ENCODE measurements at places on chromosomes 4 and X.
A peak's percentile ranks its signal among the peaks of the same experiment; 100 is the strongest.

- DNase-seq = no peak
Observed at GRCh38 chr4:150150629-150151062, 72.4 kb downstream of the DCLK2 start.

DNA sequence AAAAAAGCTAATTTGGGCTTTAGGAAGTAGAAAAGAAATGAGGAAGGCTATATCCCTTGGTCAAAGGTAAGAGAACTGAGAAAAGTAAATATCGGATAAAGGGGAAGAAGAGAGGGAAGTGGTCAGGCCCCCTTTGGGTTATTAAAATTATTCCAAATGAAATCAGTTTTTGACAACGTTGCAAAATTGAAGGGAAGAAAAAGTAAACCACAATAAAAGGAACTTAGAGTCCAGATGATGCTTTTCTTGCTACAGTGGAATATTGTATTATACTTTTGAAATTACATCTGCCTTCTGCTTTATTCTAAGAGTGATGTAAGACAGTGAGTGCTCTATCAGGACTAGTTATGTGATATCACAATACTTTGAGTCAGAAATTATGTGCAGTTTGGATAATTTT is 59.4 kb upstream of the RBPJ start:
- DNase-seq = no peak

DNA sequence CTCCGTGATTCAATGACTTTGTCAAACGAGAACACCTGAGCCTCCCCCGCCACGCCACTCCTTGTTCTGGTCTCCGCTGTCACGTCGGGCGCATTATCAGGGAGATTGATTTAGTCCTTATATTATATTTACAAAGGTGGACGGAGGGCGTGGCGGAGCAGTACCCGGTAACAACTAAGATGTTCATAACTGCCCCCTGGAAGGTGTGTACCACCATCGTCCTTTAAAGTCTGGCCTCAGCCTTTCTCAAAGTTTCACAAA is 284.2 kb downstream of the PACRGL start:
- DNase-seq = no peak

DNA sequence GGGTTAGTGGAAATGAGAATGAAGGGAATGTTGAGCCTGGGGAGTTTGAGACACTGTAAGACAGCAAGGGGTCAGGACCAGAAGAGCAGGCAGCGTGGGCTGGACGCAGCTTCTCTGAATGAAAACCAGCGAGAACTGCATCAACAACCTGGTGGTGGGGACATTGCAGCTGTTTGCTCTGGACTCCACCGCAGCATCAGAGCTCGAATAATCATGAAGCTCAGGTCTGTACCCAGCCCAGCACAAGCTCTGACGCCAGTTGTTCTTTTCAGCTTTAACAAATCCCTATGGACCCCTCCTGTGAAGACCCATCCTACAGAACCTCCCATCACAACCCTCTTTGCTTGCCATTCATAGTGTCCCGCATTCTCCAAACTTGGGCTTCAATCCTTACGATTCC is 106.8 kb upstream of the PNPLA4 start:
- no peak for DNase-seq

- DNase-seq = no peak
Observed at GRCh38 chr4:32087211-32087610, 1367.0 kb downstream of the PCDH7 start.

DNA sequence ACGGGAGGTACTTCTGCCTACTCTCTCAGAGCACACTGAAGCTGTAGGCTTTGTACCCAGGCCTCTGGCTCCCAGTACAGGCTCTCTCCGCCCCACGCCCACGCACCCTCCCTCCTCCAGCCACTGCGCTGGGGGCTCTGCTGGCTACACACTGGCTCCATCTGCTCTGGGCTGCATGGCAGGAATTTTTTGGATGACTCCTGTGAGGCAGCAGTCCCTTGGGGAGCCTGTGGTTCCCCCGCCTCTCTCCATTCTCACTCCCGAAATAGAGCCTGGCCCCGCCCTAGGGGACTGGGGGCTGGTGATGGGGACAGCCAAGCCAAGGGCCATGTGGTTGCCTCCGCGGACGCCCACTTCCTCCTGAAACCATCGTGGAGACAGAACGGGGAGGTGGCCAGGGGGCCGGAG is 58.1 kb upstream of the ADRA2C start:
- DNase-seq = no peak

DNA sequence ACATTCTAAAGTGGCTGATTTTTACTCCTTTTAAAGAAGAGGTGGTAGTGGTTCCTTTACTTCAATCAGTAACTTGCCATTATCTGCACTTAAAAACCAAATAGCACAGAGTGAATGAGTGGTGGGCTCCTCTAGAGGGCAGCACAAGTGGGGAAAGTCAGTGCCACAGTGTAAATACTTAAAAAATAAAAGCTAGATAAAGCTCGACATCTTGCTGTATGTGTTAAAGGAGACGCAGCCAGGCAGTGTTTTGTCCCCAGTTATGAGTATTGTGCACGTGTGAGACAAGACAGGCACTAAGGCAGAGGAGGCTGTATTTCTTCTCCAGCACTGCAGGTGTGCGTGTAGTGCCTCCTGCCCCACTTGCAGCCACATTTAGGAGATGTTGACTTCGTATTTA is 24.6 kb downstream of the NAP1L5 start:
- DNase-seq = no peak

DNA sequence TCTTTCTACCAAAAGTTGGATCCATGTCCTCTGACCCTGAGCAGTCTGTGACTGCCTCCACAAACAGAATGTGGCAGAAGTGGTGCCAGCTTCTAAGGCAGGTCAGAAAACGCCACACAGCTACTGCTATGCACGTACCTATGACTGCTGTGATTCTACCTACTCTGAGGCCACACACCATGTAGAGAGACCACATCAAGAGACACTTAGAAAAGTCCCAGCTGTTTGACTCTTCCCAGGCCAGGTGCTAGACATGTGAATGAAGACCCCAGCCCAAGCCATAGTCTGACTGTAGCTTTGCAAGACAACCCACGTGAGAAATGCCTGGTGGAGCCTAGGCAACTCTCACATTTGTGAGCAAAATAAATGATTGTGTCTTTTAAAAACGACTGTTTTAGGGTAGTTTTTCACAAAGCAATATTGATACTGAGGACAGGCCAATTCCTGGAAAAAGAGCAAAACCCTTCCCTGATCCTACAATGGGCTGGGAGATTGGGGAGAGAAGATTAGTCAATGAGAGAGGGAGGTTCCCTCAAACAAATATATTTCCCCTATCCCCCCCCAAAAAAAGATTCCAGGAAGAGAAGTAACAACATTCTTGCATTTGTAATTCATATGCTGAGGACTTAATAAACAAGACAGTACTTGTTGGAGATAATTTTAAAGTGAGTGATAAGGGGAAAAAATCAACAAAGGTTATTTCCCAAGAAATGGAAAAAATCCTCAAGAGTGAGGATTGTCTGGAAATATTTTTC is 33.3 kb downstream of the FRYL start:
- DNase-seq = no peak

- DNase-seq = no peak
Observed at GRCh38 chr4:83216959-83217683, 67.5 kb downstream of the COQ2 start.

- DNase-seq = no peak
Observed at GRCh38 chr4:188987011-188987410, 847.8 kb downstream of the TRIML1 start.

GRCh38 chrX:66001596-66001995 is 38.3 kb downstream of the VSIG4 start:
- DNase-seq = no peak

DNA sequence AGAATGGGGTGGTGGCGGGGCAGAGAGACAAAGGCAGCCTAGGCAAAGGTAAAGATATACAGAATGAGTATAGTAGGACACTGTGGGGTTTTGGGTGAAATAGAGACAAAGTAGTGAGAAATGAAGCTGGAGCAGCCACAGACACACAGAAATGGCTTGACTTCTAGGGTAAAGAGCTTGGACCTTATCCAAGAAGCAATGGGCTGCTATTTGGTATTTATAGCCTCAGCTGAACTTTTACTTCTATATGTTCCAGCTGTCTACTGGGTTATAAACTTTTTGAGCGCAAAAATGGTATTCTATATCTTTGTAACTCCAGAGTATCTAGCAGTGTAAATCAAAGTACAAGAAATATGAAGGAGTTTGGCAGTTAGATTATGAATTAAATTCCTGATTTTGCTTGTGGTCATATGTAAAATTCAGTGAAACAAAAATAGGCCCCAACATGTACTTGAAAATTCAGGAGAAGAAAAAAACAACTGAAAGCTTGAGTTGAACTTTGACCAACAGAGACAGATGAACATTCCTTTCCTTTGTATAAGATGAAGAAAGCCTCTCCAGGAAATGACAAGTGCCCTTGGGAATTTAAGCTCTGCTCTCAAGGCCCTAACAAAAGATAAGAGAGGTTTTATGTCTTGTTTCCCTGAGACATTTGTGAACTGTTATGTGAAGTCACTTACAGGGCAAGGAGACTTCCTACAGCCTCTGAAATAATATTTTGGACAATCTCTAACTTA is 354.1 kb downstream of the CHIC1 start:
- DNase-seq = no peak

DNA sequence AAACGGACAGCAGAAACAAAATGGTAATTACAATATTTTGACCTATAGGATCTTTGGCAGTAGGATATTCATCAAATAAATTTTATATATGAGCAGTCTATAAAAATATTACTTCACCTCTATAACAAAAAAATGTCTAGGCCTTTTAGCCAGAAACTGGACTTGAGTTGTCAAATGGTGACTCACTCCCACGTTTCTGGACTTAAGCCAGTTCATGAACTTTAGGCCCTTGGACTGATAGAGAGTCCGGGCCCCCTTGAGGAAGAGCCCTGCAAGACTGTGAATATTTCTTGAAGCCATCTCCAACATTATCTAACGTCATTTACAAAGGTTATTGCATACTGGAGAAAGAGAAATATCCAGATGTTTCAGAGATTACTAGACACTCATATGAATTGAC is 106.8 kb upstream of the FAM47A start:
- DNase-seq = no peak

DNA sequence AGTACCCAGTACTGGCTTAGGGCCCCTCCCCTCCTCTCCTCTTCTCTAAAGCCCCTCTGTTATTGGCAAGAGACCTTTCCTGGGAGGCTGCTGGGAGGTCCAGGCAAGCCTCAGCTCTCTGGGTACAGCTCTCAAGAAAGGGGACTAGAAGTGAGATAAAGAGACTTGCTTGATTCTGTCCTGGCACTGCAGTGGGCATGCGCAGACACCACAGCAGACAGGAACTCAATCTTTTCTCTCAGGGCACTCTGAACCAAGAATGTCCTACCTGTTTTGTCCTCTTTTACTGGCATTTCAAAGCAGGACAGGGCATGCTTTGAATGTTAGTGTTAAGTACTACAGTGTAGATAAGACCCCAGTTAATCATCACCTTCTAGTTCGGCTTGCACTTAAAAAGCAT is 74.9 kb downstream of the NYX start:
- DNase-seq = no peak

DNA sequence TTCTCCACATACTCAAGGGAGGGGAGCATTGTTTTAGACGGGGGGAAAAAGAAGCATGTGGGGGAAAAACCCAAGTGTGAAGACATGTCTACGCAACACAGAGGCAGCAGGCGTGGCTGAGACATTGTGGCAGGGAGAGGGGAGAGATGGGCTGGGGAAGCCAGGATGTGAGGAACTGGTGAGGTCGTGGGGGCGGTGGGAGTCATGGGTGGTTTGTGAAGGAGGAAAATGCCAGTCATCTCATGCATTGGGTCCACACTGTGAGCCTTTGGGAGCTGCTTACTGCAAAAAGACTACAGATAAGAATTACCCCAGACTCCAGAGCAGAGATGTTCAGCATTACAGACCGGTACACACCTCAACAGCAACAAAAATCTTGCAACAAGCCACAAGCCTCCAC is 2.1 kb downstream of the JAKMIP1 start:
- DNase-seq = peak; percentile 15

GRCh38 chrX:39599339-39599738 is 498.4 kb downstream of the BCOR start:
- no peak for DNase-seq

DNA sequence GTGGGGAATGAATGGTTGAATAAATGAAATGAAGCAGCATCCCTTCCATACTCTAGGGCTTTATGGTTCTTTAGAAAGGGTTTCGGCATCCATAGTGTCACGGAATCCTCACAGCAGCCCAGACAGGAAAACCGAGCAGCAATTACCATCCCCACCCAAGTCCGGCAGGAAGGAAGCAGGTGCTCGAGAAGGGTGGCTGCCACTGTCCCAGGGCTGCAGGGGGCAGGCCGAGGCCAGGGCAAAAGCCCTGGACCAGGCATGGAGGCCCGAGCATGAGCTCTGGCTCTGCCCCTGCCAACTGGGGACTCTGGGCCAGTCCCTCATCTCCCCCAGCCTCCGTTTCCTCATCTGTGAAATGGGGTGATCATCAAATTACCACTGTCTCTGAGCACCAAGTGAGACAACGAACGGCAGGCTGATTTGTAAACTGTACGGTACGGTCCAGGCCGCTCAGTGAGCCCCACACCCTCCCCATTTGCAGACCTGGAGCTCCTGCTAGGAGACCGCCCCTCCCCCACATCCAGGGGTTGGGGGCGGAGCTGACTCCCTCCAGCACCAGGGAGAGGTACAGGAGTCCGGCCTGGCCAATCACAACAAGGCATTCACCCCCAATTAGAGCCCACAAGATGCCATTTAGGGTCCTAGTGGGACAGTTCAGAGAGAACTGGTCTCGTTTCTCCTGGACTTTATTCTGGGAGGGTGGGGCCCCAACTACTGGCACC is 100.4 kb downstream of the WFS1 start:
- DNase-seq = no peak

GRCh38 chr4:71236226-71236625 is 102.6 kb upstream of the SLC4A4 start:
- DNase-seq = no peak

- DNase-seq = no peak
Observed at GRCh38 chr4:177489471-177490246, 47.4 kb upstream of the AGA start.

- DNase-seq = no peak
Observed at GRCh38 chrX:16418650-16419049, 231.3 kb upstream of the S100G start.

GRCh38 chr4:125433453-125433852 is 118.7 kb downstream of the FAT4 start:
- DNase-seq = no peak

DNA sequence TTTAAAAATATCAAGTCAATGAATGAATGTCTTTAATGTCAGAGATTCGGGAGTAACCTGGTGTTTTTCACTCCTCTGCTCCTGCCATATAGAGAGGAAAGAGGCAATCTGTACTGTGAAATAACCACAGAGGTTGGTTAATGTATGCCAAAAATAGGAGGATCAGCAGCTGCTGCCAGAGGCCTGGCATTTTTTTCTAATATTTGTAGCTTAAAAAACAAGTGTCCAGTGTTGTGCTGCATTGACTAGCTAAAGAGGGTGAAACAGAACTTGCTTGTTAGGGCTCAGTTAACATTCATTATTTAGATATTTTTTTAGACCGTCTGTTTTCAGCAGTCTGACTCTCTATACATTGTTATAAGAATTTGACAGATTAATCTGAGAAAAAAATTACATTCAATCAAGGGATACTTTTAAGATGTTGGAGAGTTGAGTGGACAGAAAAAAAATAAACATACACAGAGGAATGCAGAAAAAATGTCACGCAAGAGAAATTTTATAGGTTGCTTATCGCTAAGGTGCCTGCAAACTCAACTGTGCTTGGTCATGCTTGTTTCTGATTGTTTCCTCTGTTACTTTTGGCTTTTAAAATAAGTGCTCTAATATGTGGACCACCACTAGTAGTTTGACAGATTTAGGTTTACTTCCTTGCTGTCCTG is 392.3 kb upstream of the GALNT7 start:
- no peak for DNase-seq

- DNase-seq = no peak
Observed at GRCh38 chr4:117400039-117400835, 314.9 kb upstream of the TRAM1L1 start.
